M059J (cell line): ENCODE measurements at places on chromosomes 11 and 22.

- no peak for DNase-seq
Measured at GRCh38 chr11:29801561-29801960, 215.3 kb downstream of the KCNA4 start.

- DNase-seq: peak; percentile 39
Measured at GRCh38 chr11:66467756-66468155, 1.1 kb downstream of the PELI3 start.

DNA sequence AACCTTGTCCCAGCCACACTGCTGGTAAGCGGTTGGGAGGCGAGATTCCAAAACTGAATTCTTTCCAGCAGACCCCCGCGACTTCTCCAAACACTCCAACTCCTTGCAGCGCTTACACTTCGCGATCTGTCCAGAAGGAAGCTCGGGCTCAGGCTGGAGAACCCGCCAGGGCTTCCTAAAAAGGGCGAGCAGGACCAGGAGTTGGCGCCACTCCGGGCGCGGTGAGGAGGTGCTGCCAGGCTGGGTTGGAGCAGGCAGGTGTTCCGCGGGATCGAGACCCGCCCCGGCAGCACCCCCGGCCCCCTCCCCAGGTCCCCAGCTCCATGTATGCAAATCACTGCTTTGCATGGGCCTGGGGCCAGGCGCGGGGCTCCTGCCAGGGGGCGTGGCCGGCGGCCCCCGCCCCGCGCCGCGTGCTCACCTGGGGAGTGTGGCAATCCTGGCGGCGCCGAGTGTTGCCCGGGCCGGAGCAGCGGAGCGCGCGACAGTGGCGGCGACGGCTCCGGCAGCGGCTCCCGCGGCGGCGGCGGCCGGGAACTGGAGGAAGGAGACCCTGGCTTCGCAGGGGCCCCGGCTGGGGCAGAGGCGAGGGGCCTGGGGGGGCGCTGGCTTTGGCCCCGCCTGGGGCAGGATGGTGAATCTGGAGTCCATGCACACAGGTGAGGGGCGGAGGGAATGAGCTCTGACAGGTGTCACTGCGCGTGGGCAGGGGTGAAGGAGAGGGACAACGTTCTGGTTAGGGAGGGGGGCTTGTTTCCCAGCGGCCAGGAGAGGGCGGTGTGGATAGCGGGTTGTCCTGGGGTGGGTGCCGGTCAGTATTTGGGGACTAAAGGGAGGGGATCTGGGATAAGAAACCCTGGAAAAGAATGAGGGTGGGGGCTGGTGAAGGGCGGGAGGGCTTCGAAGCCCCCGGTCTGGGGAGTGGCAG lies at the start of gene POU2F3:
Gene POU2F3 (plus strand): TSS at position 428 of the 928 bp plus-strand sequence. CDS start 204 bp downstream, at position 632.
- DNase-seq: no peak

- DNase-seq: no peak
Measured at GRCh38 chr11:43497144-43497543, 138.4 kb downstream of the TTC17 start.

DNA sequence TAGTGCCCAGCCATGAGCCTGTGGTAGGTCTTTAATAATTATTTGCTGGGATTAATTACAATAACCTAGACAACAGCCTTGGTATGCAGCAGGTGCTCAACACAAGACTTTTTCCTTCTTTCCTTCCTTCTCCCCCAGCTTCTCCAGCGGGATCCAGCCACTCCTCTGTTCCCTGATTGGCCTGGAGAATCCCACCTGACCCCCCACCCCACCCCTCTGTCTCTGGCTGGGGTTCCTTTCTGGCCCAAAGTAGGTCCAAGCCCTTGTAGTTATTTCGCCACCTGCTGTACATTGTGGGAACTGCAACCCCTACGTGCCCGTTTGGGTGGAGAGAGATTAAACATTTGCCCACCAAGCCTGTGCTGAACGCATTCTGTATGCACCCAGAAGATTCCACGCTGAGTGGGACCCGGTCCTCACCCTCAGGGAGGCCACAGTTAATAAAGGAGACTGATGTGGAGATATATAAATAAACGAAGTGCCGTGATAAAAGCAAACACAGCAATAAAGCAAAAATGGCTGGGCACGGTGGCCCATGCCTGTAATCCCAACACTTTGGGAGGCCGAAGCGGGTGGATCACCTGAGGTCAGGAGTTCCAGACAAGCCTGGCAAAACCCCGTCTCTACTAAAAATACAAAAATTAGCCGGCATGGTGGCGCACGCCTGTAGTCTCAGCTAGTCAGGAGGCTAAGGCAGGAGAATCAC lies 32.1 kb upstream of the DGKZ start:
- peak; percentile 72 for DNase-seq

GRCh38 chr11:68043349-68044144 lies 4.7 kb downstream of the TCIRG1 start:
- peak; percentile 24 for DNase-seq

DNA sequence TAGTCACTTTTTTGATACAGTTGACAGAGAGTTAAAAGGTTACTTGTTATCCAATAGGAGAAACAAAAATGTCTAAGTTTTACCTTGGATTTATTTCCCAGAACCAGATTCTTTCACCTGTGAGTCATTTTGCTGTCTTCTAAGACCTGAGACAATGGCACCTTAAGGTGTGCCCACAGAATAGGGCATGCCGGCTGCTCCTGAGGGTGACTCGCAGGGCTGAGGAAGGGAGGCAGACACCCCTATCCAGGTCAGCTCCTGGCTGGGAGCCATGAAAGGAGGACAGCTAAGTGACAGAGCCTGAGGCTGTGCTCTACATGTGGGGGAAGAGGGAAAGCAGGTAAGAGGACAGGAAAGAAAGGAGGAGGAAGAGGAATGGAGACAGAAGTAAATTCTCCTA lies 67.8 kb downstream of the RASSF10 start:
- peak; percentile 43 for DNase-seq

- DNase-seq: no peak
Measured at GRCh38 chr22:28867191-28867590, 16.2 kb upstream of the ZNRF3 start.

DNA sequence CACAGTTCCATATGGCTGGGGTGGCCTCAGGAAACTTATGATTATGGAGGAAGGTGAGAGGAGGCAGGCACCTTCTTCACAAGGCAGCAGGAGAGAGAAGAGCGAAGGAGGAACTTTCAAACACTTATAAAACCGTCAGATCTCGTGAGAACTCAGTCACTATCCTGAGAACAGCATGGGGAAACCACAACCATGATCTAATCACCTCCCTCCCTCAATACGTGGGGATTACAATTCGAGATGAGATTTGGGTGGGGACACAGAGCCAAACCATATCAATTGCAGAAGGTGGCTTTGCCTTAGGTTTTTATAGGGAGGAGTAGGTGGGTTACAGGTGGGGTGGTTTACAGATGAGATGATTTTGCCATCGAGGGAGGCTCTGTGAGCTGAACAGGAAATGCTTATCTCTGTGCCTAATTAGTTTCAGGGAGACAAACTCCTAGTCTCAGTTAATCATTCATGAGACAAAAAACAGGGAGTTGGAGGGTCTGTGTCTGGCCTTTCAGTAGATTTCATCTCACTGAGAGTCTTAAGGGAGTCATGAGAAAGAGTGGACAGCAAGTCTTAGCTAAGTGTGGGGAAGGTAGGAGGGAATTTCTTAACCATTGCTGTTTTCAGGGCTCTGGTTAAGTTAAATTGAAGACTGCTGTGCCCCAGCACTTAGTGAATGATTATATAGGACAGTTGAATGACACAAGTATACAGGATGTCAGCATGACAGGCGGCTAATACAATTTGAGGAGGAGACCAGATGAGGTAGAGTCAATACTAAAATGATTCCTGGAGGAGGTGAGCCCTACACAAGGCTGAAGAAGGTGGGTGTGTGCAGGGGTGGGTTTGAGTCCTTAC lies 47.7 kb downstream of the CWC15 start:
- no peak for DNase-seq

- no peak for DNase-seq
Measured at GRCh38 chr11:126914941-126915340, 85.6 kb downstream of the KIRREL3 start.

DNA sequence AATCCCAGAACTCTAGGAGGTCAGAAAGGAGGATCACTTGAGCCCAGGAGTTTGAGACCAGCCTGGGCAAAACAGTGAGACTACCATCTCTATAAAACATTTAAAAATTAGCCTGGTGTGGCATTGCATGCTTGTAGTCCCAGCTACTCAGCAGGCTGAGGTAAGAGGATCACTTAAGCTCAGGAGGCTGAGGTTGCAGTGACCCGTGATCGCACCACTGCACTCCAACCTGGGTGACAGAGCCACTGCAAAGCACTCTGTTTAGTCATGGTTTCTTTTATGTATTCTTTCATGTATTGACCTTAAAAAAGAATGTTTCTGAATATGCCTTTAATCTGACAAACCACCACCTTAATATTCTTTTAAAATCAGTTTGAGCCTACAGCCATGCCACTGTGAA lies 52.2 kb downstream of the BIRC2 start:
- no peak for DNase-seq

GRCh38 chr11:76617553-76618265 lies 52.8 kb downstream of the LRRC32 start:
- no peak for DNase-seq

DNA sequence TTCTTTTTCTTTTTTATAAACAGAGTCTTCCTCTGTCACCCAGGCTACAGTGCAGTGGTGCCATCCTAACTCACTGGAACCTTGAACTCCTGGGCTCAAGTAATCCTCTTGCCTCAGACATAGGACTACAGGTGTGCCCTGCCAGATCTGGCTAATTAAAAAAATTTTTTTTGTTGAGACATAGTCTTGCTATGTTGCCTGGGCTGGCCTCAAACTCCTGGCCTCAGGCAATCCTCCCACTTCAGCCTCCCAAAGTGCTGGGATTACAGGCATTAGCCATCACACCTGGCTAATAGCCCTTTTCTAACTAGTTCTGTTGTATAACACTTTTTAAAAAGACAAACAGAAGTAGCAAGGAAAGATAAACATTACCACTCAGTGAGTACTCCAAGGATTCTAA lies 57.4 kb downstream of the CSTF3 start:
- no peak for DNase-seq

DNA sequence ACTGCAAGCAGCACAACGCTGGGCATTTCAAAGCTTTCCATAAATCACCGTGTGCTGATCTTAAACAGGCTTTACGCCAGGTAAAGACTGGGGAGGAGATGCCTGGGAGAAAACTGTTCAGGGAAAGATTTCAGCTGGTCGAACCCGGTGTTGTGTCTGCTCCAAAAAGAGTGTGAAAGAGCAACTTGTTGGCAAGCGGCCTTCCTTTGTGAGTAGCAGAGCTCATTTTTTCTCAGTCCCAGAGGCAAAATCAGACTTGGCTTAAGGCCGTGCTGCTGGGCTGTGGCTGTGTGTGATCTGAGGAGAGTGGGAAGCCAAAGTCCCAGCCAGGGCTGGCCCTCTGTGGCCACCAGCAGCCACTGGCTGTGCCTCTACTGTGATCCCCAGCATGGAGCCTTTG lies 75.7 kb upstream of the E2F8 start:
- no peak for DNase-seq

DNA sequence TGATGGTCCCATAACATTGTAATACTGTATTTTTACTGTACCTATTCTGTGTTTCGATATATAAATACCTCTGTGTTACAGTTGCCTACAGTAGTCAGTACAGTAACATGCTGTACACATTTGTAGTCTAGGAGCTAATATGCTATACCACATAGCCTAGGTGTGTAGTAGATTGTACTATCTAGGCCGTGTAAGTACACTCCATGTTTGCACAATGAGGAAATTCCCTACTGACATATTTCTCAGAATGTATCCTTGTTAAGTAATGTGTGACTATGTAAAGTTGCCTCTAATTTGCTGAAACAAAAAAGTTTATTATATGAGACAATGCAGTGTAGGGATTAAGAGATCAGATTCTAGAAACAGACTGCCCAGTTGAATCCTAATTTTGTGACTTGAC lies 21.3 kb downstream of the CAPRIN1 start:
- no peak for DNase-seq
